Spinal cord (tissue), 10 donors: ENCODE measurements at places on chromosomes 3 and 15. TPM values are rescaled to one million over a fixed set of nuclear protein-coding genes. Genes with fewer than 3 reads are reported as not detected.

- H3K4me3 ChIP-seq, result no peak overlapping the region
- no peaks in the 10 kb centered on the region for H3K27me3 ChIP-seq
- H3K4me1 ChIP-seq, result peaks cover 5% of the 10 kb centered on the region
- H3K27ac ChIP-seq, result no peak overlapping the region
- DNase-seq, result no peak
- H3K36me3 ChIP-seq, result peaks cover 21% of the 10 kb centered on the region
Measured at GRCh38 chr15:41018534-41018933, 65.3 kb downstream of the CHAC1 start.

- H3K4me3 ChIP-seq, result no peak overlapping the region
- H3K4me1 ChIP-seq, result no peaks in the 10 kb centered on the region
Measured at GRCh38 chr3:22122567-22122966, 371.6 kb upstream of the ZNF385D start.

- H3K27me3 ChIP-seq, result peaks cover 4% of the 10 kb centered on the region
- no peaks in the 10 kb centered on the region for H3K36me3 ChIP-seq
- no peak overlapping the region for H3K27ac ChIP-seq
- H3K4me3 ChIP-seq, result no peak overlapping the region
- no peaks in the 10 kb centered on the region for H3K4me1 ChIP-seq
- no peak for DNase-seq
Measured at GRCh38 chr3:3189961-3190360, 10.5 kb upstream of the CRBN start.

DNA sequence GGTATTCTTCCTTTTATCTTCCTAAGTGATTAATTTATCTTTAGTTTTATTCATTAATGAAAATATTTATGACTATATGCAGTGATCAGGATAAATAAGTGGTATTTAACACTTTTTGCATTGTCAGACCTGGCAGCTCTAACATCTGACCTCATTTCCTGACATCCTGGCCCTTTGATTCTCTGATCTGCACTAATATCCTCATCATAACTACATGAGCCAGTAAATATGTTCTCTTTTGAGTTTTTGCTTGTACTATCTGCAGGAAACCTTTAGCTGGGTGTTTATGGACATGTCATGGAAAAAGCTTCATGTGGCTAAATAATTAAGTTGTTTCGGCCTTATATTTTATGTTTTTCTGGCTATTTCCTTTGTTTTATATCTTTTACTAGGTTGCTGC is 10.5 kb downstream of the NKTR start:
- H3K4me3 ChIP-seq, result no peak overlapping the region
- peaks cover 7% of the 10 kb centered on the region for H3K36me3 ChIP-seq
- H3K4me1 ChIP-seq, result peaks cover 6% of the 10 kb centered on the region
- H3K27me3 ChIP-seq, result no peaks in the 10 kb centered on the region
- DNase-seq, result no peak

DNA sequence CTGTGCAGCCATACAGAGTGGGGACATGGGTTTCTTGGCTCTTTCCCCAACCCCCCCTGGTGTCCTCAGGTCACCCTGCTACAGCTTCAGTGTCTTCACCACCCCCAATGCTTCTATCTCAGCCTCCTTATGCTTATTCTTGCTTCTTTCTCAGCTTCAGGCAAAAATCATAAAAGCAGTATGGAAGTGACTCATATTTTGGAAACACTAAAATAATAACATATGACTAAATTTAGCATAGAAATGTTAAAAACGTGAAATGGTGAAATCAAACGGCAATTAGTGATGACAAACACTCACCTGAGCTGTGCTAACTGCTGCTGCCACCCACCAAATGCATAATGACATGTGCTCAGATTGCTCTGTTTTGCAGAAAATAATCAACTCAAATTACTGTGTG is 475.2 kb upstream of the EPHA3 start:
- H3K4me3 ChIP-seq, result no peak overlapping the region
- no peaks in the 10 kb centered on the region for H3K36me3 ChIP-seq
- no peak overlapping the region for H3K27ac ChIP-seq
- no peak for DNase-seq

GRCh38 chr3:60217156-60217911 is 1033.9 kb downstream of the FHIT start:
- H3K36me3 ChIP-seq, result no peaks in the 10 kb centered on the region
- H3K4me1 ChIP-seq, result no peaks in the 10 kb centered on the region
- DNase-seq, result no peak
- H3K27ac ChIP-seq, result no peak overlapping the region
- no peak overlapping the region for H3K4me3 ChIP-seq

The CCDC54 gene
- 0.30 TPM for total RNA-seq

The FAM107A gene
- total RNA-seq, result 15.2 TPM

The UTS2B gene
- 1.5 TPM for total RNA-seq

The GUCA1C gene
- 0.20 TPM for total RNA-seq

The CCDC14 gene
- total RNA-seq, result 74.3 TPM

The CHRNA3 gene
- total RNA-seq, result 4.5 TPM

The TF gene
- total RNA-seq, result 333 TPM
